ENCODE measurements at places on chromosomes 5 and 9. TPM values are rescaled to one million over a fixed set of nuclear protein-coding genes. Genes with fewer than 3 reads are reported as not detected.

The GABRP gene
- total RNA-seq: under 0.01 TPM

The PCDHB3 gene
- total RNA-seq: not detected

The ENHO gene
- 5.0 TPM for total RNA-seq

The SLC25A51 gene
- total RNA-seq: 36.9 TPM

The HABP4 gene
- 32.7 TPM for total RNA-seq

The CA9 gene
- 1.2 TPM for total RNA-seq

DNA sequence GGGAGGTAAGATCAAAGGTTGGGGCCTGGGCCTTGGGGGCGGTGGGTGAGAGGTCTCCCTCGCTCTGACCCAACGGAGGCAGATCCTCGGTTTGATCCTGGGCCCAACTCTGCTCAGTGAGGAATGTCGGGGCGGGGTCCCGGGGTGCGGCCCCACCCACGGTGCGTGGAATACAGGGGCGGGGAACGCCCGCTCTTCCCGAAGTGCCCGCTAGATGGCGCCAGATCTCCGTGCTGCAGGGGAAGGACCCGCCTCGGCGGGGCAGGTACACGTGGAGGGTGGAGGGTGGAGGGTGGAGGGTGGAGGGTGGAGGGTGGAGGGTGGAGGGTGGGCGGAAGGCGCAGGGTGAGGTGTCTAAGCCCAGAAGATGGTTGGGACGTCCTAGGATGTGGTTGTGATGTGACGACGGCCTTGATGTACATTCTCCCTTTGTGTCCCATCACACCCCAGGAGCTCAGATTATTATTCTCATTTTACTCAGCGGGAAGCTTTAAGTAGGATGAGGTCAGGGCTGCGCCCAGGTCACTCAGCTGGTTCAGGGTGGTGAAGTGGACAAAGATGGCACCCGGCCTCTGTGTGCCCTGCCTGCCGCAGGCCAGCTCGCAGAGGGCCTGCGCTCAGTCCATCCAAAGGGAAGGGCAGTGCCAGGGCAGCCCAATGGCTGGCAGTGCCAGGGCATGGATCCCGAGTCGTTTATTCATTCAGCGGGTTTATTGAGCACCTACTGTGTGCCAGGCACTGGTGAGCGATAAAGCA, 9.4 kb upstream of the RPS14 start:
- peak; percentile 91 for DNase-seq
- H3K4me3 ChIP-seq: peak overlapping the region; percentile 21
- H3K27ac ChIP-seq: no peak overlapping the region
- no peaks in the 10 kb centered on the region for H3K36me3 ChIP-seq

DNA sequence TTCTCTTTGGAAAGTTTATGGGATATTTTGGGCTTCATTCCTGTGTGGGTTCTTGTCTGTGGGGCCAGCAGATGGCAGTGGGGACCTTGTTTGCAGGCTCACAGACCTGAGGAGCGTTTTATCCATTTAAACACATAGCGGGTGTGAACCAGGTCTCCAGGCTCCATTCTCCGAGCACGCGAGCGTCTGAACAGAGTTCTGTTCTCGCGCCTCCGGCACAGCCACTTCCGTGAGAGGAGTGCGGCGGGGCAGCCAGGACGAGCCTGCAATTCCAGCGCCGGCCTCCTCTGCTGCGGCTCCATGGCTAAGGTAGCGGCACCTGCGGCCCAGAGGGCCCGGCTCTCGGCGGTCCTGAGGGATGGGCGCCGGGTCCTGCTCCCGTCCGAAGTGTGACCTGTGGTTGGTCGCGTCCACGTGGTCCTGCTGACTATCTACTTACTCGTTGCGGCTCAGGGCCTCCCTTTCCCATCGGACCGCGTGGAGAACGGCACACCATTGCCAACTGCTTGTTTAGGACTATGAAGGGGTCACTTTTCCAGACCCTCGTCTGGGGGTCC, 7.3 kb downstream of the NRARP start:
- H3K4me3 ChIP-seq: peak overlapping the region; percentile 42
- H3K4me1 ChIP-seq: peaks cover 47% of the 10 kb centered on the region
- H3K27me3 ChIP-seq: peaks cover 75% of the 10 kb centered on the region
- peak; percentile 71 for DNase-seq

DNA sequence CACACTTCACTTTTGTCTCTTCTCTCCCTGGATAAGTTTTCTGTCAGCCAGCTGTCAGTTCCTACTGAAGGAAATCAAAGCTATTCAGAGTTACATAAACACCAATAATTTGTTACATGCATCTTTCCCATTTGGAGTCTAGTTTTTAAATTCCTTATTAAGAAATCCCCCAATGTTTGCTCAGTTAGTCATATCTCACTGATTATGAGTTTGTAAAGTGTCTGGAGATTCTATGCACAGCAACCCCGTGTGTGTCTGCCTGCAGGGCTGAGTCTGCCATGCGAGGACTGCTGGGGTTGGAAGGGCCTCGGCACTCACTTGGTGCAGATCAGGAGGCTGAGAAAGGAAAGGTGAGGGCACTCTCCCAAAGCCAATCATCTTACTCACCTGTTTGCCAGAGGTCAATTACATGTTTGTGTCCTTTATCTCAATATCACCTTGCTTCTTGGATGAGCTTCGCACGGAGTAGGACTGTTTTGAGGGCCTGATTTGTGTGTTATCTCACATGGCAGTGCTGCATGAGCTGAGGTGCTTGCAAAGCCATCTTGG, 3.3 kb downstream of the ANKRD34B start:
- no peaks in the 10 kb centered on the region for H3K36me3 ChIP-seq
- peaks cover 18% of the 10 kb centered on the region for H3K4me1 ChIP-seq
- H3K4me3 ChIP-seq: no peak overlapping the region
- H3K27ac ChIP-seq: no peak overlapping the region
- H3K27me3 ChIP-seq: peaks cover 63% of the 10 kb centered on the region

DNA sequence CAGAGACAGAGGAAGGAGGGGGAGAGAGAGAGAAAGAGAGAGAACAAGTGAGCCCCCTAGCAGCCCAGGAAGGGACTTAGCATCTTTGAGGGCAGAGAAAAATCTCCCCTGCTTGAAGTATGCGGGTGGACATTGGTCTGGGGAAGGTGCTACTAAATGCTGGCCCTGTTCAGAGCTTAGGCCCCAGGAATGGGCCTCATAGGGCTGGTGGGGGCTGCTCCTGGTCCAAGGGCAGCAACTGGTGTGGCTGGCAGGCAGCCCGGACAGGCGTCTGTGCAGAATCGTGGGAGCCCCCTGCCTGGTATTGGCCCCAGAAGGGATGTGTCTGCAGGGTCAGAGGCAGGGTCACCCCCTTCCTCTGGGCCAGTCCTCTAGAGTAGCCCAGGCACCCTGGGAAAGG, 47.8 kb upstream of the SUSD3 start:
- no peak overlapping the region for H3K4me3 ChIP-seq
- no peaks in the 10 kb centered on the region for H3K27me3 ChIP-seq
- no peaks in the 10 kb centered on the region for H3K4me1 ChIP-seq
- DNase-seq: no peak
- peaks cover 51% of the 10 kb centered on the region for H3K36me3 ChIP-seq

DNA sequence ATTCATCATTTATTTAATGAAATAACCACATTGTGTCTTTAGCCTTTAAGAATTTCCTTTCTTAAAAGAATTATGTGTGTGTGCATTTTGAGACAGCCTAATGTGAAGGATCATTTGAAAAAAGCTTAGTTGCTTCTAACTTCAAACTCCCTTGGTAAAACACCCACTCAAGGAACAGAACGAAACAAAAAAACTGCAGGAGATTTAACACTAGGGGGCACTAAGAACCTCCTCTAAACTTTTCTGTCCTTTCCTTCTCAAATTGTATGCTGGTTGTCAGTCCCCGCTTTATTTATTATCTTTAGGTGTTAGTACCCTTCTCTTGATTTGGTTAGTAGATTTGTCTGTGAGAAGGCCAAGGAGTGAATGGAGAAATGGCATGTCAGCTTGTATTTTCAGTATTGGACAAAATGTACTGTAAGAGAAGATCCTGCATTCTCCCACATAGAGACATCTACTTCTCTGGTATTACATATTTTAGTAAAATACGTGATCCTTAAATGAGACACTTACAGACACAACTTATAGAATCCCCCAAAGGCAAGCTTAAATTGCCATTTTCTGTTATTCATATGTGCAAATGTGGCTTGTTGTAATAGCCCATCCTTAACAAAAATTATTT, 229.7 kb downstream of the MRPS30 start:
- no peak overlapping the region for H3K27ac ChIP-seq
- H3K4me3 ChIP-seq: no peak overlapping the region
- no peak for DNase-seq
- no peaks in the 10 kb centered on the region for H3K27me3 ChIP-seq
- H3K4me1 ChIP-seq: no peaks in the 10 kb centered on the region
- no peaks in the 10 kb centered on the region for H3K36me3 ChIP-seq

DNA sequence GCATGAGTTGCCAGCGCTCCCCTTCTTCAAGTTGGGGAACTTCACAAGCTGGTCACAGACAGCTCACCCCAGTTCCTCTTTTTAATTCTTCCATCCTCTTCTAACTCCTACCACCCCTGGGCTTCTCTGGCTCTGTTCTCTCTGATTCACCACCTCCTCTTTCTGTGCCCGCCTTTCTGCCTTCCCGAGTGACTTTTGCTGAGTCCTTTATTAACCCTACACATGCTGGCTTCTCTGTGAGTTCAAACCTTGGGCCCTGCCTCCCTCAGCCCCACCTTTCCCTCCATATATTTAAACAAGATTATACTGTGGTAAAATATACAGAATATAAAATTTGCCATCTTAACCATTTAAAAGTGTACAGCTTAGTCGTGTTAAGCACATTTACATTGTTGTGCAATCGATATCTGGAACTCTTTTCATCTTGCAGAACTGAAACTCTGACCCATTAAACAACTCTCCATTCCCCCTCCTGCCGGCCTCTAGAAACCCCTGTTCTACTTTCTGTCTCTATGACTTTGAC, 32.0 kb downstream of the SLC46A2 start:
- no peak for DNase-seq
- no peaks in the 10 kb centered on the region for H3K27me3 ChIP-seq
- no peaks in the 10 kb centered on the region for H3K4me1 ChIP-seq
- H3K36me3 ChIP-seq: peaks cover 11% of the 10 kb centered on the region
- H3K27ac ChIP-seq: no peak overlapping the region

DNA sequence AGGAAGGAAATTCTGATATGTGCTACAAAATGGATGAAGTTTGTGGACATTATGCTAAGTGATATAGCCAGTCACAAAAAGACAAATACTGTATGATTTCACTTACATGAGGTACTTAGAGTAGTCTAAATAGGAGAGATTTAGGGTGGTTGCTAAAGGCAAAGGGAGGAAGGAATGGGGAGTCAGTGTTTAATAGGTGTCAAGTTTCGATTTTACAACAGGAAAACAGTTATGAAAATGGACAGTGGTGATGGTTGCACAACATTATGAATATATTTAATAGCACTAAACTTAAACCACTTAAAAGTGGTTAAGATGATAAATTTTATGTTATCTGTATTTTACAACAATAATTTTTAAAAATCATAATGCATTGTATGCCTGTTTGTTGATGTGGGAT, 40.4 kb upstream of the ECM2 start:
- H3K36me3 ChIP-seq: no peaks in the 10 kb centered on the region
- no peaks in the 10 kb centered on the region for H3K4me1 ChIP-seq
- no peak overlapping the region for H3K4me3 ChIP-seq
- no peaks in the 10 kb centered on the region for H3K27me3 ChIP-seq
- H3K27ac ChIP-seq: no peak overlapping the region

GRCh38 chr5:1383344-1383743, 38.4 kb upstream of the CLPTM1L start:
- peaks cover 28% of the 10 kb centered on the region for H3K4me1 ChIP-seq
- H3K36me3 ChIP-seq: no peaks in the 10 kb centered on the region
- H3K27me3 ChIP-seq: peaks cover 69% of the 10 kb centered on the region
- H3K27ac ChIP-seq: no peak overlapping the region

- H3K4me1 ChIP-seq: peaks cover 28% of the 10 kb centered on the region
- no peak overlapping the region for H3K4me3 ChIP-seq
- no peak for DNase-seq
- no peaks in the 10 kb centered on the region for H3K27me3 ChIP-seq
Observed at GRCh38 chr5:150598821-150599273, 41.6 kb upstream of the SYNPO start.

DNA sequence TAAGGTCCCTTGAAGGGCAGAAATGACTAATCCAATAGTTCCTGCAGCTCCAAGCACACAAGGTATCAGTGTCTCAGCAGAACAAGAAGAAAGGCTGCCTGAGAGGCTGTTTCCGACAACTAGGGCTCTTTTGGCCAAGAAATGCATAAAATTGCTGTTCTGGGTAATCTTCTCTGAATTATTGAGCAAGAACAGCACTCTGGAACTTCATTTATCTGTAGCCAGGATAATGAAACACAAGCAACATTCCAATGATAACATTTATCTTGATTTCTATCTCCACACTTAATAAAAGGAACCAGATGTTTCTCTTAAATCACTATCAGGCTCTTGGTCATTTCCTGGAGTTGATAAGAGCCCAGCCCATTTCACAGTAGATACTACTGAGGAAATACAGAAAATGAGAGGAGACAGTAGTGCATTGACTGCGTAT, 17.0 kb upstream of the AUH start:
- no peaks in the 10 kb centered on the region for H3K4me1 ChIP-seq
- H3K4me3 ChIP-seq: no peak overlapping the region

DNA sequence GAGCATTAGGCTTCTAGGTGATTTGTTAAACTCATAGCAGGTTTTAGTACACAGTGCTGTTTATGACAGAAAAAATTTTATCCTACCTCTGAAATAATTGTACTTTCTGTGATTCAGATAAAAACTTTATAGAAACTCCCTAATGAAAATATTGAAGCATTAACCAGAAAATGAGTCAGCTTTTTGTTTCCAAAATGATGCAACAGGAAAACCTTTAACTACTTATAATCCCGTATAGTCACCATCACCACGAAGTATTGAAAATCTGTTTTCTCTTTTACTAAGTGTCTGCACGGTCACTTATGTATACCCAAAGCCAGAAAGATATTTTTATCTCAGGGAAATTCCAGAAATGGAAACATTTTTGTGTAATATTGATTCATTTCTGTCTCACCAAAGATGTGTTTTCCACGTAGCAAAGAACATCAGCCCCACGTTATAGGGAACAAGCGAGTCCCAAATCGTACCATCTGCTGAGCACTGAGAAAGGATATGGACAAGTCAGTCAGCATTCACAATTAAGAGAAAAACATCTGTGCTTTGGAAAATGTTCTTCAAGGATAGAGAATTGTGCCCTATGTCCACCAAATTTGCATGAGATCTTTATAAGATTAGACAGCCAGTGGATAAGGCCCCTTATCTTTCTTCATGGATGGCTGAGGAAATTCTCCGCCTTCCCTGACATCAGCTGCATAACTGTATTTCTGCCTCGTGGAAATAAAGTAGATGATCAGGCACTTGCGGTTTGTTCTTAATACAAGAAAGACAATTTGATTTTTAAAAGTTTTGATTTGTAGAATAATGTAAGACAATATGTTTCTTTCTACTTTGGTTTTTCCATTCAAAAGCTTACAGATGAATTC, 41.9 kb downstream of the TNFAIP8 start:
- peaks cover 5% of the 10 kb centered on the region for H3K36me3 ChIP-seq
- no peaks in the 10 kb centered on the region for H3K27me3 ChIP-seq
- H3K4me1 ChIP-seq: peaks cover 5% of the 10 kb centered on the region
- H3K27ac ChIP-seq: no peak overlapping the region
- no peak for DNase-seq
